ENCODE measurements at places on chromosomes 6 and 20.
A peak's percentile ranks its signal among the peaks of the same experiment; 100 is the strongest.

DNA sequence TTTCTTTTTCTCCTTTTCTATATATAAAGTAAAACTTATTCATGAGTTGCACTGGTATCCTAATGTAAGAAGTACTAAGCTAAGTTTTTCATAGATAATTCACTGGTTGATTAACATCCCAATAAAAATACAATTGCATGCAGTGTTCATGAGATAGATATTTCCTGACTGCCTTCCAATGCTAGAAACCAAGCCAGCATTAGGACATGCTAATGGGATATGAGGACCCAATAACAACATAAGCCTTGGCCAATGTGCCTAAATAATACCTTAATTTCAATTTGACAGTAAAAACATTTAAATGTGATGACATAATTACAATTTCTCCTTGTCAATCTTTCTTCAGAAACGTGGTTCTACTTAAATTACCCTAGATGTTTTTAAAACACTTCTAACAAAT lies 152.7 kb downstream of the RNGTT start:
- DNase-seq: no peak

DNA sequence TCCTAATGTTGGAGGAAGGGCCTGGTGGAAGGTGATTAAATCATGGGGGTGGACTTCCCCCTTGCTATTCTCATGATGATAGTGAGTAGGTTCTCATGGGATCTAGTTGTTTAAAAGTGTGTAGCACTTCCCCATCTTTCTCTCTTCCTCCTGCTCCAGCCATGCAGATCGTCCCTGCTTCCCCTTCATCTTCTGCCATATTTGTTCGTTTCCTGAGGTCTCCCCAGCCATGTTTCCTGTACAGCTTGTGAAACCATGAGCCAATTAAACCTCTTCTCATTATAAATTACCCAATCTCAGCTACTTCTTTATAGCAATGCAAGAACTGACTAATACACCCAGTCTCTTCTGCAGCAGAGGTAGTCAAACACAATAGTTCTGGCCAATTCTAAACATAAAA lies 5.4 kb downstream of the EPM2A start:
- no peak for DNase-seq

GRCh38 chr6:16338577-16339264 lies 100.3 kb downstream of the GMPR start:
- peak; percentile 95 for DNase-seq

GRCh38 chr20:5020760-5021159 lies 19.4 kb upstream of the SLC23A2 start:
- no peak for DNase-seq

- DNase-seq: no peak
Observed at GRCh38 chr6:153804755-153805330, 234.2 kb upstream of the OPRM1 start.

GRCh38 chr6:24307881-24308280 lies 50.0 kb downstream of the DCDC2 start:
- peak; percentile 15 for DNase-seq

DNA sequence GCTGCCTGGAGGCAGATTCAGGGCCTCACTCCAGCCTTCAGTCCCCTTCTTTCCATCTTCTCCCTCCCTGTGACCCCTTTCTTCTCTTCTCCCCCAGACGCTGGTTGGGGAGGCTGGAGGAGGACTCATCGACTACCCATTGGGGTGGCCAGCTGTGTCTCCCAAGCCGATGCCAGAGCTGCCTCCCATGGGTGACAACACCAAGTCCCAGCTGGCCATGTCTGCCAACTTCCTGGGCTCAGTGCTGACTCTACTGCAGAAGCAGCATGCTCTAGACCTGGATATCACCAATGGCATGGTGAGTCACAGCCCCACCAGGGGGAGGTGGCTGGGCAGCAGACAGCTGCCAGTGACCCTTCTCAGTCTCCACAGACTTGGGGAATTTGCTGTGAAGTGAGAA lies 12.9 kb downstream of the BPIFB4 start:
- no peak for DNase-seq

DNA sequence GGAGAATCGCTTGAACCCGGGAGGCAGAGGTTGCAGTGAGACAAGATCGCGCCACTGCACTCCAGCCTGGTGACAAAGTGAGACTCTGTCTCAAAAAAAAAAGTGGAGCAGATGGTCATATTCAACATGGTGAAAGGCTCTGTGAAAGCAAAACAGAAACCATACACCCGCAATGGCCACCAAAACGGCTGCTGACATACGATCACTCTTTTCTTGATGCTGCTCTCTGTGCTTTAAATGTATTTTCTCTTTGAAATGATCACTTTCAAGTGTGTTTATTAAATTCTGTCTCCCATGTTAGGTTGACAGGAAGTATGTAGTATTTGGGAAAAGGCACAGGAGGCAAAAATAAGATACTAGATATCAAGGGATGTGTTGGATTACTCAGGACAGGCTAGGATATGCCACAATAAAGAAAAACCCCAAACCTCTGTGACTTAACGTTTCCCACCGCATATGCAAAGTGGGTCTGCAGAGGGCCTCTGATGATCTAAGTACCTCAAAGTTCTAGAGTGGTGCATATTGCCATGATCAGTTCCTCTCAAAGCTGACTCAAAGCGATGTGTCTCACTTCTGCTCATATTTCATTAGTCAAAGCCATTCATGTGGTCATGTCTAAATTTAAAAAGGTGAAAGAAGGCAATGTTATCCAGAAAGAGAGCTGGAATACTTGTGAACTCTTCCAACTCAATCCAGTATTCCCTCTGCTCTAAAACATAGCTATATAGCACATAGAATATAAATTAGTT lies 155.1 kb upstream of the SOX4 start:
- DNase-seq: peak; percentile 14

DNA sequence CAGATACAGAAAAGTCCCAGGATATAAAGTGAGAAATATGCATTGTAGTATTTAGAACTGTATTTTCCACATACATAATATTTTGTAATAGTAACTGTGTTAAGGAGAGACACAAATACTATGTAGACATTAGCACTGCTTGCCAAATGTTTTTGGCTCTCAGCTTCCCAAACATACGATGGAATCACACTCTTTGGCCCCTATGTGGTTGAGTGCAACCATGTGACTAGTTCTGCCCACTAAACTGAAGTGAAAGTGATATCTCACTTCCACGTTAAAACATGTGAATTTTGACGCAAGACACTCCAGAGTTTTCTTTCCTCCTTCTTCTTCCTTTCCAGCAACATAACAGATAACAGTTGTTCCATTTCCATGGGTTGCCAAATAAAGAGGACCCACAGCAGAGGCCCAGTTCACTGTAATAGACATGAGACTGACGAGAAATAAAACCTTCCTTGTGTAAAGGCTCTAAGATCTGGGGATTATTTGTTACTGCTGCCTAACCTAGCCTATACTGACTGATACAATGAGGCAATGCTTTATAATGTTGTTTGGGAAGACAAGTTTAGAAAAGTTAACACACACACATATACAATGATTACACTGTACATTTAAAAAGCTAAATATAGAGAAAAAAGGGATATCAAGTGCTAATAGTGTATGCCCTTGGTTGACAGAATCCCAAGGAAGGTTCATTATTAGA lies 97.2 kb downstream of the PTPRT start:
- no peak for DNase-seq

DNA sequence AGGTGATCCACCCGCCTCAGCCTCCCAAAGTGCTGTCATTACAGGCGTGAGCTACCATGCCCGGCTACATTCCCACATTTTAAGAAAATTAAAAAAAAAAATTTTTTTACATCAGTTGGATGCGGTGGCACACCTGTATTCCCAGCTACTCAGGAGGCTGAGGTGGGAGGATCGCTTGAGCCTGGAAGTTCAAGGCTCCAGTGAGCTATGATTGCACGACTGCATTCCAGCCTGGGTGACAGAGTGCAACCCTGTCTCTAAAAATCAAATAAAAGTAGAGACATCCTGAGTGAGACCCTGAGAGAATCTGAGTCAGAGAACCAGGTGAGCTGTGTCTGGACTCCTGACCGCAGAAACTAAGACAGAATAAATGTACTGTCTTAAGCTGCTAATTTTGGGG lies 38.8 kb downstream of the PIM1 start:
- no peak for DNase-seq

DNA sequence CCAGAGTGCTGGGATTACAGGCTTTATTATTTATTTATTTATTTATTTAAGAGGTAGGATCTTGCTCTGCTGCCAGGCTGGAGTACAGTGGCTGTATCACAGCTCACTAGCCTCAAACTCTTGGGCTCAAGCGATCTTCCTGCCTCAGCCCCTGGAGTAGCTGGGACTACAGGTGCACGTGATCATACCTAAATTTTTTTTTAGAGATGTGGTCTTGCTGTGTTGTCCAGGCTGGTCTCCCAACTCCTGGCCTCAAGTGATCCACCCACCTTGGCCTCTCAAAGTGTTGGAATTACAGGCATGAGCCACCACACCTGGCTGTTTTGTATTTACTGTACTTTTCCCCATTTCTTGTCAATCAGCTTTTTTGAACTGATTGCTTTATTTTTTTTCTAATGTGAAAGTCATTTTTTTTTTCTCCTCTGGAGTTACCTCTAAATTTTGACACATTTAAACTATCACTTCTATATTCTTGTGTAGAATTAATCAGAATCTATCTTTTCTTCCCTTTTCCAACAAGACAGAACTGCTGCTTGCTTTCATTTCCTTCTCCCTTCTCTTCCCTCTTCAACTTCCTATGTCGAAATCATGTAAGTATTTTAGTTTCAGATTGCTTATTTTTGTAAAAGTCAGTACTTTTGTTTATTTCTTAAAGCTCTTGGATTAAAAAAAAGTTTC lies 12.0 kb downstream of the PANK2 start:
- DNase-seq: peak; percentile 60

- no peak for DNase-seq
Observed at GRCh38 chr6:13372076-13372475, 43.7 kb upstream of the TBC1D7 start.

- DNase-seq: peak; percentile 20
Observed at GRCh38 chr6:87093651-87094050, 1.3 kb downstream of the CGA start.

DNA sequence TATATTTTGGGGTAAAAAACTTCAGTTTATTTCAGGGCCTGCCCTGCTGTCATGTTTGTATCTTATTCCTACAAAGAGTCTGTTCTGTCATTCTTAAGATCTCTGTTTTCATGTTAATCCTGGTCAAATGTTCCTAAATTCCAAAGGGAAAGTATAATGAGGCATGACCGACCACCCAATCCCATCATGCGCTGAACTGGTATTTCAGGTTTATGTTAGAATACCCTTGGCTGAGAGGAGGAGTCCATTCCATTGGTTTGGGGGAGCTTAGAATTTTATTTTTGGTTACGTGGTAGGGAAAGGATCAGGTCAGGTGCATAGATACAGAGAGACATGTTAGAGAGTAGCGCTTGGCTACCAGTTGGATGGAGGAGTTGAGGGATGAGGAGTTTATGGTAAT lies 25.7 kb downstream of the CFAP61 start:
- DNase-seq: no peak

DNA sequence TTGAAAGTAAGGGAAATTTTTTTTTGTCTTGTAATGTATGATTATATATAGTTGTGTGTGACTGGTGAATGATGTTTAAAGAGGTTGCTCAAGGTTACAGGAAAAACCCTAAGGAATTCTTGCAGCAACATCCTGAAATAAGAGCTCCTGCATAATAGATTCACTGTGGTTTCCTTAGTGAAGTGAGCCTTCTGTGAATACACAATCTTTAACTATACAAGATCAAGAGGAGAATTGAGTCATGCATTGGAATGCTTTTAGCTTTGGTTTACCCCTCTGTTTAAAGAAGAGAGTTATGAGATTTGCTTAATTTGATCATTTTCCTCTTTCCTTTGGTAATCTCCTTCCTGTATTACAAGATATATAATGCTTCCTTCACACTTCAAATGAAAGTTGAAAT lies 141.6 kb upstream of the EYA4 start:
- DNase-seq: peak; percentile 96

GRCh38 chr6:92977018-92977417 lies 442.3 kb downstream of the EPHA7 start:
- no peak for DNase-seq

DNA sequence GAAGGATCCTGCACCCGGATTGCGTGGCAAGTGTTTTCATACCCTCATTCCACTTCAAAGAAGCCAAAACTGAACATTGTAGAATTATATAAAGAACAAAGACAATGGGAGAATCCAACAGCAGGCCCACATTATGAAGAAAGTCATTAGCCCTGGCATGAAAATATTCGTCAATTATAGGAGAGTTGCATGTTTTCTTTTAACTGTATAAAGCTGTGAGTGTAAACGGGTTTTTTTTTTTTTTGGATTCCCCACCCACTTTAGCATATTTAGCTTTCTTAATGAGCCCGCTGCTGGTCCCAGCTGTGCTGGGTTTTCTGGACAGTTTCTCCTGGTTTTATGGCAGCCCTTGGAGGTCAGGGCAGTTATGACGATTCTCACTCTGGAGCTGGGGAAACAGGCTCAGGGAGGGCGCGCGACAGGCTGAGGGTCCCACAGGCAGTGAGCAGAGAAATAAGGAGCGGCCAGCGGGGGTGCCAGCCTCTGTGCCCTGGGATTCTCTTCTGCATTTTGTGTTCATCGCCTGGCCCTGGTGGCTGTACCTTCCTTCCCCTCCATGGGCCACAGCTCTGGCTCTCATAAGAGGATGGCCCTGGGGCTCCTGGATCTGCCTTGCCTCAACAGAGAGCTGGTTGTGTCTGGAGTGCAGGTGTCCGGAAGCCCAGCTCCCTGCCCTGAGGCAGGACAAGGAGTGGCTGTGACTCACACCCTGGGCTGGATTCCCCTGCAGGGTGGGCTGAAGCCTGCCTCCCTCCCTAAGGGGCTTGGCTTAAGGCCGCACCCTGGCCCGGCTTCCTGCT lies 24.1 kb upstream of the SULF2 start:
- no peak for DNase-seq

- DNase-seq: no peak
Observed at GRCh38 chr20:60573003-60573680, 614.9 kb downstream of the CDH26 start.

- DNase-seq: no peak
Observed at GRCh38 chr6:116404696-116405095, 33.9 kb downstream of the DSE start.

DNA sequence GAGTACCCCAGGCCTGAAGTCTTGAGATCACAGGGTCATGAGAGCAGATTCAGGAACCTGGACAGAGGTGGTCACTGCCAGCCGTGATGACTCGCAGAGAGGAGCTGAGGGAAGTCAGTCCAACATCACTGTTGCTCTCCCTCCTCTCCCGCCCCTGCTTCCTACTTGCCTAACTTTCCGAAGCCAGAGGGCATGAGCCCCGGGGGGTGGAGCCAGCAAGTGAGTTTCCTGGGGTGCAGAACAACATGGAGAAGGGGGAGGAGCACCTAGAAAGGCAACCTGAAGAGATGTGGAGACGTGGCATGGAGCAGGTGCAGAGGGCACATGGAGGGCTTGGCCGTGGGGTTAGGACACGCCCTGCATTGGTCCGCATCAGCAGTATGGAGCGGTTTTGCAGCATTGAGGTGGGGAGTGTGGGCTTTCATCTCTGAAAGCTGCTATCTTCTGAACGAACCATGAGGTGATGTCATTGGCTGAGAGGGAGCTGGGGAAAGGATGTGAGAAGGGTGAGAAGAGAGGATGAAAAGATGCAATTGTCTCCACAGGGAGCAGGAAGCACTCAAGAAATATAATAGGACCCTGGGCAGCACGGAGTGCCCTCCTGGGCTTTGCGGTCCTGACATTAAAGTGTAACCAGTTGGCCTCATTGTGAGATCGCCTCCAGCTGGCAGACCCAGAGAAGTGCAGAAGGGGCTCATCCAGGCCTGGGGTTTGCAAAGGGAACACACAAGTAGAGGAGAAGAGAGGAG lies 25.0 kb downstream of the GDAP1L1 start:
- DNase-seq: no peak

GRCh38 chr6:36929607-36930006 lies 24.9 kb upstream of the PI16 start:
- DNase-seq: peak; percentile 89

All from iris pigment epithelial cell (primary cell).